ENCODE measurements at places on chromosomes 5 and 9.

- DNase-seq, result no peak
Observed at GRCh38 chr5:96864922-96865530, 11.3 kb upstream of the ERAP2 start.

- no peak for DNase-seq
Observed at GRCh38 chr5:181265092-181265671, 4.2 kb upstream of the TRIM52 start.

DNA sequence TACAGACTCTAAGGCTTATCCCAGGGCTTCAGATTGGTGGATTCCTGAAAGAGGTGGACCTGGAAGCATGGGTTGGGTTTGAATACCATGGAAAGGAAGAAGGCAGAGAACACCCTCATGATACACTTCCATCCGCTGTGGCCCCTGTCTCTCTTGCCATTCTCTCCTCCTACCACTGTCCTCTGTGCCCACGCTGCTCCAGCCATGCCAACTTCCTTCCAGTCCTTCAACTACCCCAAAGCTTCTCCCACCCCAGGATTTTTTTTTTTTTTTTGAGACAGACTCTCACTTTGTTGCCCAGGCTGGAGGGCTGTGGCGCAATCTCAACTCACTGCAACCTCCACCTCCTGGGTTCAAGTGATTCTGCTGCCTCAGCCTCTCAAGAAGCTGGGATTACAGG lies 1.7 kb upstream of the SPARC start:
- DNase-seq, result no peak

GRCh38 chr9:72955126-72955455 lies 2.2 kb upstream of the ALDH1A1 start:
- no peak for DNase-seq

GRCh38 chr5:52771343-52772039 lies 16.2 kb upstream of the ITGA1 start:
- peak; percentile 54 for DNase-seq

GRCh38 chr5:132013711-132014110 lies 2.3 kb upstream of the ACSL6 start:
- peak; percentile 14 for DNase-seq

- DNase-seq, result no peak
Observed at GRCh38 chr5:58544195-58544594, 38.7 kb upstream of the RAB3C start.

GRCh38 chr5:56070851-56071465 lies 76.2 kb upstream of the IL6ST start:
- no peak for DNase-seq

DNA sequence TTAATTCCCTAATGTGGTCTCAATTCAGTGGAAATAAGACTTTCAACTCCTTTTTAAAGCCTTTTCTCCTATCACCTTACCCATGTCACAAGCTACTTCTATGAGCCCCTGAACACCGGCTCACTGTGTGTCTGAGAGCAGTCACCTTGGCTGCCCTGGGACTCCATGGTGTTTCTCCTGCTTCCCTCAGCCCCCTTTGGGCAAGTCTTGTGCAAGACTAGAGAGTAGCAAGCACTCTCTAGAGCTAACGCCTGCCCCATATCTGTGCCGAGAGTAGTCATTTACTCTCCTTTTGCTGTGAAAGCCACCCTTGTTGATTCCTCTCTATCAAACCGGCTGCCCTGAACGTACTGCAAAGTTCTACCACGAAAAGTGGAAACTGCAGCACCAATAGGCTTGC lies 77.9 kb upstream of the DAB2 start:
- no peak for DNase-seq

All from activated T-cell treated with anti-CD3 and anti-CD28 coated beads, Interleukin-2, amount 50 U/mL, for 48 hours (primary cell).